Ovary (tissue), 10 donors: ENCODE measurements at places on chromosomes 4 and X. TPM values are rescaled to one million over a fixed set of nuclear protein-coding genes. Genes with fewer than 3 reads are reported as not detected.

Gene ITGB1BP2
- 1.6 TPM for polyA plus RNA-seq

Gene CXorf49
- polyA plus RNA-seq, result not detected

DNA sequence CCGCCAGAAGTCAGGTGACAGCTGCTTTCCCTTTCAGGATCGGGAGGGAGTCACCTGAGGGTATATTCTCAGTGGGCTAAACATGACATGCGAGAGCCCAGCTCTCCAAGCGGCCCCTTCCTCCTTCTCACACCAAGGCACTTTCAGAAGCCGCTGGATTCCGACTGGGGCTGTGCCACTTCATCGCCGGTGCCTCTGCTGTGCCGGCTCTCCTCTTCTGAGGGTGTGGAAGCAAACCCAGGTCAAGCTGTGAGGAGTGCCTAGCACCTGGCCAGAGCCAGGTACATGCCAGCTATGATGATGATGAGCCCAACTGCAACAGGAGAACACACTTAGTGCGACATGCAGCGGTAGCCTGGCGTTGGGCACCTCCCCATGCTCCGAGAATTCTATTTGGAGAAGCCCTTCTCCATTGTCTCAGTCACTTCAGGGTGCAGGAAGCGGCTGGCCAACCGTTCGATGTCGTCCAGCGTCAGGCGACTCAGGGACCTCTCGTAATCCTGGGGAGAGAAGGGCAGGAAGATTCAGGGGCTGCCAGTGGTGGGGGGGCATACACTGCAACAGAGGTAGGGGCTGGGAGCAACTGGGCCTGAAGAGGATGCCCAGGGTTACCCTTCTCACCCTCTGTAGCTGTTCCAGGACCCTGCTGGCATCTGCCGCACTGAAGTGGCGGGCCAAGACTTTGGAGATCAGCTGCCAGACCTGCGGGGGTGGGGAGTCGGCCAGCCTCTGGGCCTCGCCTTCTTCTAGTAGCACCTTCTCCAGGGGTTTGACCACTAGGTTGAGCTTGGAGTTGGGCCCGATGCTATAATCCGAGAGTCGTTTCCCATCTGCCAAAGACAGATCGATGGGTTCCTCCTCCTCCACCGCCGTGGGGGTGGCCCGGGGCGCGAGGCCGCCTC is 1.0 kb downstream of the UBL4A start:
- no peaks in the 10 kb centered on the region for H3K27me3 ChIP-seq
- H3K36me3 ChIP-seq, result no peaks in the 10 kb centered on the region
- DNase-seq, result no peak
- peak overlapping the region; percentile 52 for H3K27ac ChIP-seq

DNA sequence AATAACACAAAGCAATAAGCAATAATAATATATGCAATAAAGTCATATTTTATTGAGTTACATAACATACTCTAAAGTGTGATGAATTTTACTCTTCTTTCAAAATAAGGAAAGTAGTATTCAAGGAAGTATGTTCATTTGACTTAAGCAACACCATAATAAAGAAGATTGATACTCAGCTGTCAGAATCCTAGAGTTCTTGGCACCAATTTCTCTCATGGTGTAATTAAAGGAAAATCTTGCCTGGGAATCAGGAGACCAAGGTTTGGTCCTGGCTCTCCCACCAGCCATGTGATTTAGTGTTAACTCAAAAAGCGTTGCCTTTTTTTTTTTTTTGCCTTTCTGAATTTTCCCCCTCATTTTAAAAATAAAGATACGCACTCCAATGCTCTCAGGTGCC is 17.1 kb downstream of the MYOZ2 start:
- H3K27ac ChIP-seq, result no peak overlapping the region
- no peaks in the 10 kb centered on the region for H3K36me3 ChIP-seq
- H3K4me1 ChIP-seq, result no peaks in the 10 kb centered on the region

- H3K36me3 ChIP-seq, result no peaks in the 10 kb centered on the region
- H3K4me1 ChIP-seq, result peaks cover 6% of the 10 kb centered on the region
- peak; percentile 47 for DNase-seq
Measured at GRCh38 chrX:150546711-150547153, 21.7 kb upstream of the MTM1 start.

DNA sequence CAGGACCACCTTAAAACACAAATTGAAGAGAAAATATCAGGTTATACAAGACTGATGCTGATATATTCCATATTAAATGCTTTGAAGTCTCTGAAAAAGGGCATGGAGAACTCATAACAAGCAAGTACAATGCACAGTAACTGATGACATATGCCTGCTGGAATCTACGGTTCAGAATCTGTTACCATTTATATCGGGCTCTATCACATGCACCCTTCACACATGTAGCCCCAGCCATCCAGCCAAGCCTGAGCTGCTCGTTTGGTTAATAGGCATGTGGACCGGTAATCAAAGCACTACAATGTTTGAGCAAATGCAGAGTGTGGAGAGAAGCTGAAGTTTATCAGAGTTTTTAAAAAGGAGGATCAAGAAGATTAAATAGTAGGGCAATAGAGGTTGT is 11.8 kb downstream of the COMMD8 start:
- no peak overlapping the region for H3K27ac ChIP-seq
- no peaks in the 10 kb centered on the region for H3K36me3 ChIP-seq
- H3K27me3 ChIP-seq, result no peaks in the 10 kb centered on the region
- no peak overlapping the region for H3K4me3 ChIP-seq
- H3K4me1 ChIP-seq, result no peaks in the 10 kb centered on the region
